ENCODE measurements at places on chromosomes 4 and X.

GRCh38 chrX:38225093-38225492, 4.4 kb upstream of the SRPX start:
- H3K4me1 ChIP-seq, result peaks cover 5% of the 10 kb centered on the region
- H3K27me3 ChIP-seq, result peaks cover 9% of the 10 kb centered on the region
- H3K27ac ChIP-seq, result no peak overlapping the region
- no peaks in the 10 kb centered on the region for H3K36me3 ChIP-seq
- DNase-seq, result no peak

GRCh38 chr4:93359586-93359985, 469.0 kb upstream of the ATOH1 start:
- DNase-seq, result no peak
- H3K4me1 ChIP-seq, result no peaks in the 10 kb centered on the region
- H3K4me3 ChIP-seq, result no peak overlapping the region
- H3K27ac ChIP-seq, result no peak overlapping the region

GRCh38 chr4:78601013-78601412, 49.4 kb downstream of the ANXA3 start:
- no peaks in the 10 kb centered on the region for H3K36me3 ChIP-seq
- H3K27ac ChIP-seq, result no peak overlapping the region
- H3K4me1 ChIP-seq, result no peaks in the 10 kb centered on the region
- DNase-seq, result no peak
- H3K4me3 ChIP-seq, result no peak overlapping the region

DNA sequence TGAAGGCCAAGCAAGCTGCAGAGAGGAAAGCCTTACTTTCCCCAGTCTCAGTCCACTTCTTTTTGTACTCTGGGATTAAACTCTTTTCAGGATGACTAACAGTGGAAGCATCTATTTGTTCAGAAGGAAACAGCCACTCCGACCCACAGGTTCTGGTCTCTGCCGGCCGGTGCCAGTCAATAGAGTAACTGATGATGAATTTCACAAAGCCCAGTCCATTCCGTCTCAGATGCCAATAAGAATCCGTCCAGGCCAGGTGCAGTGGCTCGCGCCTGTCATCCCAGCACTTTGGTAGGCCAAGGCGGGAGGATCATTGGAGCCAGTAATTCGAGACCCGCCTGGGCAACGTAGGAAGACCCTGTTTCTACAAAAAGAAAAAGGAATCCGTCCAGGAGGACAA, 58.5 kb upstream of the HELT start:
- no peak for DNase-seq
- H3K27me3 ChIP-seq, result peaks cover 3% of the 10 kb centered on the region
- no peak overlapping the region for H3K4me3 ChIP-seq

DNA sequence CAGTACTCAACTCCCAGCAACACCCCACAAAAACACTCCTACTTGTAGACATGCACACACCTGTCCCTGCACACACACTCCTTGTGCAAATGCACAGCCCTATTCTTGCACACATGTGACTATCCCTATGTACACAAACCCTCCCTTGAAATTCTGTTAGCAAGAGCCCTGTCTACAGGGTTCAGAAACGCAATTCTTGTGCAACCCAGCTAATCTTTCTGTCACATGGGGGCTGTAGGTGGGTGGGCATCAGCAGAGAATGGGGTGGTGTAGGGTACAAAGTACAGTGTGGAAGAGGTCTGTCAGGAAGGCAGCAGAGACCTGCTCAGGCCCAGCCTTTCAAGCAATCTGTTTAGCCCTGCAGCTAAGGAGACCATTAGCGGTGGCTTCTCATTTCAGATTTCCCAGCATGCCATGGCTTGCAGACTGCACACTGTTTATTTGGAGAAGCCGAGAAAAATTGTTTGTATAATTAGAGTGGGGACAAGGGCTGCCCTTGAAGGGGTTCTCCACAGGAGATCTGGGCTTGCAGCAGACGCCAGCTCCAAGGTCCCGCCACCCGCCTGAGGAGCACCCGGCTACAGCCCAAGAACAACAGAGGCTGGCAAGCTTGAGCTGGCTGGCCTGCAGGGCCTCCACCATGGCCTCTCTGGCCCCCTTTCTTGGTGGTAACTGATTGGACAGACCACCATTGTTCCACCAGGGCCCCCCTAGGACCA, 144.0 kb upstream of the PJA1 start:
- no peak overlapping the region for H3K4me3 ChIP-seq
- peaks cover 11% of the 10 kb centered on the region for H3K4me1 ChIP-seq
- H3K36me3 ChIP-seq, result no peaks in the 10 kb centered on the region
- no peak for DNase-seq
- H3K27me3 ChIP-seq, result peaks cover 12% of the 10 kb centered on the region
- no peak overlapping the region for H3K27ac ChIP-seq

DNA sequence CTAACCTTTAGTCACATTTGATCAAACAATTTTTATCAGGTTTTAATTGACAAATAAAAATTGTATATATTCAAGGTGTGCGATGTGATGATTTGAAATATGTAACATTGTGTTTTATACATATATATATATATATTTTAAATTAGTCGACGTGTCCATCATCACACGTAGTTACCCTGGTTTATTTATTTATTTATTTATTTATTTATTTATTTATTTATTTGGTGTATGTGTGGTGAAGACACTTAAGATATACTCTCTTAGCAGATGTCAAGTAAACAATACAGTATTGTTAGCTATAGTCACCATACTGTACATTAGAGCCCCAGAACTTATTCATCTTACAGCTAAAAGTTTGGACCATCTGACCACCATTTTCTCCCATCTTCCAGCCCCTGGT, 224.9 kb upstream of the HHIP start:
- no peaks in the 10 kb centered on the region for H3K4me1 ChIP-seq
- no peak overlapping the region for H3K27ac ChIP-seq
- H3K36me3 ChIP-seq, result no peaks in the 10 kb centered on the region
- no peaks in the 10 kb centered on the region for H3K27me3 ChIP-seq
- H3K4me3 ChIP-seq, result no peak overlapping the region
- no peak for DNase-seq

- H3K4me3 ChIP-seq, result no peak overlapping the region
- no peaks in the 10 kb centered on the region for H3K36me3 ChIP-seq
- no peak for DNase-seq
- no peaks in the 10 kb centered on the region for H3K4me1 ChIP-seq
- H3K27ac ChIP-seq, result no peak overlapping the region
Observed at GRCh38 chrX:12779534-12779933, 11.7 kb upstream of the PRPS2 start.

DNA sequence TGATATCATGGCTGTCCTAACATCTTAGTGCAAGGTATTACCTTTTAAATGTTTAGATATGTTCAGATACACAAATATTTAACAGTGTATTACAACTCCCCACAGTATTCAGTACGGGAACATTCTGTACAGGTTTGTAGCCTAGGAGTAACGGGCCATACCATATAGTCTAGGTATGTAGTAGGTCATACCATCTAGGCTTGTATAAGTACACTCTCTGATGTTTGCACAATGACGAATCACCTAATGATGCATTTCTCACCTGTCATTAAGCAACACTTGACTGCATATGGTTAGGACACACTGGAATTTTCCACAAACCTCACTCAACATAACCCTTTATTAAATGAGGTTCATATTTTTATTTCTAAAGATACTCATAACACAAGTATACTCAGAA, 67.7 kb downstream of the THOC2 start:
- no peak for DNase-seq
- no peaks in the 10 kb centered on the region for H3K4me1 ChIP-seq
- no peak overlapping the region for H3K4me3 ChIP-seq
- H3K36me3 ChIP-seq, result peaks cover 2% of the 10 kb centered on the region

DNA sequence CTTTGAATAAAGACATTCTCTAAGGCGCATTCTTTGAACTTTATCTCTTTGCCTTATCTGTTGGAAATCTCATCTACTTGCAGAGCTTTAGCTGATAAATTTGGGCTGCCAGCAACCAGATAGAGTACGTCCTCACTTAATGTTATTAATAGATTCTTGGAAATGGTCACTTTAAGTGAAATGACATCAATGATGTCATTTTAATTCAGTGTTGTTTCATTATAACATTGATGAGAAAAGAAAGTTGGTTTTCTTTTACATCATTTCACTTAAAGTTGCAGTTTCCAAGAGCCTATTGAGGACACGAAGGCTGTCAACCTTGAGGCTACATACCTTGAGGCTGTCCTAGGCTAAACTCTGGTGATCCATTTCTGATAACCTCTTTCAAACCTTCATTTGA, 9.3 kb downstream of the TMEM165 start:
- peaks cover 10% of the 10 kb centered on the region for H3K36me3 ChIP-seq
- no peak for DNase-seq
- no peaks in the 10 kb centered on the region for H3K4me1 ChIP-seq
- H3K27ac ChIP-seq, result no peak overlapping the region
- no peaks in the 10 kb centered on the region for H3K27me3 ChIP-seq

- no peak overlapping the region for H3K27ac ChIP-seq
- H3K4me1 ChIP-seq, result peaks cover 45% of the 10 kb centered on the region
- H3K27me3 ChIP-seq, result no peaks in the 10 kb centered on the region
- no peak for DNase-seq
Observed at GRCh38 chr4:1238676-1239000, 10.3 kb downstream of the CTBP1 start.

DNA sequence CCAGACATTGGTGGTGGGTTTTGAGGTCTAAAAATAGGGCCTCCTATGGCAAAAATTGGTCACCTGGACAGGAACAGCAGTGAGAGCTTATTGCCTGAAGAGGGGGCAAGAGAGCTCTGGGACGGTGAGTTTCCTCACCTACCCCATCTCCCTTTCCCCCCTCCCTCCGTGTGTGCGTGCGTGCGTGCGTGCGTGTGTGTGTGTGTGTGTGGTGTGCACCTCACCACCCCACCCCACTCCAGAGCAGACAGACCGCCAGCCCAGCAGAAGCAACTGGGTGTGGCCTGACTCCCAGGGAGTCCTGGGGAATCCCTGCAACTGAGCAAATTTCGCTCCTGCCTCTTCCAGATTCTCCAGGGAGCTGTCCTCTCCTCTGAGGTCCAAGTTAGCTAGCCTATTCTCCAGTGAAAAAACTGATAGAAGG, 44.7 kb downstream of the PRPS1 start:
- no peak overlapping the region for H3K27ac ChIP-seq
- no peaks in the 10 kb centered on the region for H3K36me3 ChIP-seq
- no peak overlapping the region for H3K4me3 ChIP-seq
- DNase-seq, result no peak
- peaks cover 17% of the 10 kb centered on the region for H3K4me1 ChIP-seq

DNA sequence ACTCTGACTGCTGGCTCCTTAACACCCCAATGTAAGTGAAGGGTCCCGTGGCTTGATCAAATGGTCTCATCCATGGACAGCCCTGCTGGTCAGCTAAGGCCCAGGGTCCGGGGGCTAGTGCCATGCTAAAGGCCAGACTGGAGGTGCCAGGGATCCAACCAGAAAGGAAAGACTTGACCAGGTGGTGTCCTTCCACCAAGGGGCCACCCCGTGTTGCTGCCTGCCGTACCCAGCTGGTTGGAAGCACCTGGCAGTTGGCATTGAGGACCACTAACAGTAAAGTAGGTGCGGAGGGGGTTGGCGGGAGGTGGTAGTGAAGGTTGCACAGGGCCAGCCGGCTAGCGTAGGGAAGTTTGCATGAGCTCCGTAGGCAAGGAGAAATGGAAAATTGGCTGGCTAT, 1.7 kb upstream of the IL1RAPL2 start:
- H3K27me3 ChIP-seq, result peaks cover 54% of the 10 kb centered on the region
- no peak overlapping the region for H3K27ac ChIP-seq
- H3K4me3 ChIP-seq, result no peak overlapping the region

DNA sequence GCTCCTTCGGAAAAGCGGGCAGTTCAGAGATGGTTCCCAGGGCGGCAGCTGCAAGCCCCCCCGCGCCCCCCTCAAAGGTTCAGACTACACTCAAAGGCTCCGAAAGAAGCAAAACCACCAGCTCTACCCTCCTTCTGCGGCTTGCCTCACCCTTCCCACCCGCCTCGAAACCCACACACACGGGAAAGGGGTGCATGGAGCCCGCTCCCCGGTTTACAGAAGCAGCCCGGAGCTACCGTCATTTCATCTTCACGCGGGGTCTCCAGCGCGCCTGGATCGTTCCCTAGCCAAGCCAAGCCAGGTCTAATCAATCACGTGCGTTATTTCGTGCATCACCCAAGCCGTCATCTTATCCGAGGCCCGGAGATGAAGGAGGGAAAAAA, 1.2 kb downstream of the NLGN4X start:
- peak overlapping the region; percentile 84 for H3K27ac ChIP-seq
- H3K4me3 ChIP-seq, result peak overlapping the region; percentile 80
- DNase-seq, result peak; percentile 33
- H3K36me3 ChIP-seq, result no peaks in the 10 kb centered on the region
- H3K4me1 ChIP-seq, result peaks cover 7% of the 10 kb centered on the region

DNA sequence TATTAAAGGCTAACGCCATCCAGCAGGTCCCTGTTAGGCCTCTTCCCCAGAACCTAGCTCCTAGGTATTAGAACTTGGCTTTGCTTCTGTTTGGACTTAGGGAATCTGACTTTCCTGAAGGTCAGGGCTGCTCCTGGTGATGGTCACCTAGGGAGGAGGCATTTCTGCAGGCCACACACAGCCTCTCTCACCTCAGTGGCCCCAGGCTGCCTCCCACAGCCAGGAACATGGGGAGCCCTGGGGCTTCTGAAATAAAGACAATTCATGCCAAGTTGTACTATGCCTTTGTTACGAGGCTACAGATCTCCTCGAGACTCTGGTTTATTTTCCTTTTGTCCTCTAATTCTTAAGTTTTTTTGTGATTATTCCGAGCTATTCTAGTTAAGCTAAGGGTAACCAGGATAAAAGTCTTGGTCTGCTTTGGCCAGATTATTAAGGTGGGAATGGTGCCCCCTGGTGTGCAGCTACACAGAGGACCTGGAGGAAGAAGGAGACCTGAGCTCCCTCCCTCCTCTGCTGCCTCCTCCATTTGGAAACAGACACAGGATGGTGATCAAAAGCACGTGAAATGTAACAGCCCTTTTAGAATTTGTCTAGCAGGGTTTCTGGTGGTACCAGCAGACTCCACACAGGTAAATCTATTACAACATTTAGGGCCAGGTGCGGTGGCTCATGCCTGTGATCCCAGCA, 131.0 kb downstream of the DCLK2 start:
- no peaks in the 10 kb centered on the region for H3K27me3 ChIP-seq
- DNase-seq, result no peak
- H3K4me1 ChIP-seq, result peaks cover 26% of the 10 kb centered on the region
- H3K4me3 ChIP-seq, result no peak overlapping the region

DNA sequence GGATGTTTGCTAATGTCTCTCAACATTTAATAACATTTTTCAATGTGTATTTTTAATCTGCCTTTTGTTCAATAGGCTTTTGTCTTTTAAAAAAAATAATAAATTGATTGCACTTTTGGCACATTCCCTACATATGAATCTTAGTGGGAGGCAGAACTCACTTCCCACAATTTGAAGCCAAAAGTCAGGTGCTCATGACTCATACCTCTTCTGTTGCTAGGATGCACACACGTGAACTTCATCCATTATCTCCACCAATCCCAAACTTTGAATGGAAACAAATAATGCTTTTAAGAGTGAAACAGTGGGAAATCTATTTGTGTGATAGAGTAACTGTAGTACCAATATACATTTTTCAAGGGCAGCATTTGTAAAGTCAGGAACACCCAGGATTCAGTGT, 260.5 kb downstream of the IQCM start:
- H3K4me1 ChIP-seq, result no peaks in the 10 kb centered on the region
- no peak overlapping the region for H3K4me3 ChIP-seq
- no peak overlapping the region for H3K27ac ChIP-seq
- no peak for DNase-seq
- H3K36me3 ChIP-seq, result no peaks in the 10 kb centered on the region
- H3K27me3 ChIP-seq, result no peaks in the 10 kb centered on the region

GRCh38 chrX:7054219-7055216, 93.0 kb upstream of the STS start:
- H3K27ac ChIP-seq, result no peak overlapping the region
- H3K36me3 ChIP-seq, result peaks cover 8% of the 10 kb centered on the region
- peaks cover 4% of the 10 kb centered on the region for H3K4me1 ChIP-seq
- no peaks in the 10 kb centered on the region for H3K27me3 ChIP-seq
- H3K4me3 ChIP-seq, result no peak overlapping the region
- DNase-seq, result no peak

Measured in spinal cord (tissue), 10 donors.